Lung (tissue), 17 donors: ENCODE measurements at places on chromosomes 1 and 21.

- no peak for DNase-seq
Measured at GRCh38 chr1:61114178-61114870, 32.0 kb downstream of the NFIA start.

DNA sequence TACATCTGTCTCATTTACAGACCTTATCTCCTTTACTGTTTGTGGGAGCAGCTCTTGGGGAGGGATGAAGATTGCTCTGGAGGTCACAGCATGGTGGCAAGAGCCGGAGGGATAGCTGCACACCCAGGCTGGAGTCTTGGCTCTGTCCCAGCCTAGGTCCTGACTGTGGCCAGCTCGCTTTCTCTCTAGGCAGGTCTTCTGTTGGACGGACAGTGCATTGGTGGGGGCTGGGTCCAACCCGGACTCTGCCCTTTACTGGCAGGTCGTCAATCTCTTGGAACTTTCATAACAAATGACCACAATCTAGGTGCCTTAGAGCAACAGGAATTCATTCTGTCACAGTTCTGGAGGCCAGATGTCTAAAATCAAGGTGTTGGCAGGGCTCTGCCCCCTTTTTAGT lies 319.8 kb upstream of the C1orf174 start:
- no peak for DNase-seq

DNA sequence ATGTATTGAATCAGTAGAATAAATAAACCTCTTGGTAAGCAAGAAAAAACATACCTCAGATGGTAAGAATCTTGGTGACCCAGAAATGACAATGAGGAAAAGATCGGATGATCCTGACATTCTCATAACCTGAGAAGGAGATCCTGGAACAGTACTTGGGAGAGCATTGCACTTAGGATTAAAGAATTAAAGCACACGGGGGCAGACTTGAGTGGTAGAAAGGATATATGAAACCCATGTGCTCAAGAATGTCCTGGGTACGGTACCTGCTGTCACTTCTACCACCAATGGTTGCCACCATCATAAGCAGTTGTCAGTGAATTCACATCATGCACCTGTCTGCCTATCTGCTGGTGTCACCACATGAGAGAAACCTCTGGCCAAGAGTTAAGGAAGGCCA lies 108.9 kb upstream of the GJB5 start:
- DNase-seq: no peak

- no peak for DNase-seq
Measured at GRCh38 chr1:10961300-10961833, 51.1 kb upstream of the TARDBP start.

GRCh38 chr1:113136476-113136875 lies 63.5 kb downstream of the LRIG2 start:
- DNase-seq: no peak

- DNase-seq: no peak
Measured at GRCh38 chr1:205355075-205355453, 1.7 kb downstream of the KLHDC8A start.

DNA sequence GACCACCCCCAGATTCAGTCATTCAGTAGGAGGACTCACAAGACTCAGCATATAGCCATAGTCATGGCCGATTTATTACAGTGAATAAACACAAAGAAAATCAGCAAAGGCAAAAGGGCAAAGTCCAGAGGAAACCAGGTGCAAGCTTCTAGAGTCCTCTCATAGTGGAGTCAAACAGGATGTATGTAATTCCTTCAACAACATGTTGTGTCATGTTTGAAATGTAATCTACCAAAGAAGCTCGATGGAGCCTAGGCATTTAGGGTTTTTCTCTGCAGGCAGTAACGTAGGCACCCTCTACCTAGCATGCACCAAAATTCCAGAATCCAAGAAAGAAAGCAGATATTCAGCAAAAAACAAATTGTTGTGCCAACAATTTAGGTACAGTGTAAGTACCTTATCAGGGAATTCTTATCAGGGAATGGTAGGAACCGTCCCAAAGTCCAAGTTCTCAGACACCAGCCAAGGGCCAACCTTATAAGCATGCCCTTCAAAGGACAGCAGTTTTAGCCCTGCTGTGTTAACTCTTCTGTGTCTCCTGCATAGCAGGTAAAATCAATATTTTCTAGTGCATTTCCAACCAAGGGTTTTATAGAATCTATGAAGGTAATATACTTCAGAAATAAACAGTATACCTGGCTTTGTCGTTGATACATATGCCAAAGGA lies 16.1 kb upstream of the SLAMF6 start:
- no peak for DNase-seq

DNA sequence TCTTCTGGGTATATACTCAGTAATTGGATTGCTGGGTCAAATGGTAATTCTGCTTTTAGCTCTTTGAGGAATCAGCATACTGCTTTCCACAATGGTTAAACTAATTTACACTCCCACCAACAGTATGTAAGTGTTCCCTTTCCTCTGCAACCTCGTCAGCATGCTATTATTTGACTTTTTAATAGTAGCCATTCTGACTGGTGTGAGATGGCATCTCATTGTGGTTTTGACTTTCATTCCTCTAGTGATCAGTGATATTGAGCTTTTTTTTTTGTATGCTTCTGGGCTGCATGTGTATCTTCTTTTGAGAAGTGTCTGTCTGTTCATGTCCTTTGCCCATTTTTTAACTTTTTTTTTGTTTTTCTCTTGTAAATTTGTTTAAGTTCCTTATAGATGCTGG lies 279.4 kb downstream of the PTGER3 start:
- DNase-seq: no peak

DNA sequence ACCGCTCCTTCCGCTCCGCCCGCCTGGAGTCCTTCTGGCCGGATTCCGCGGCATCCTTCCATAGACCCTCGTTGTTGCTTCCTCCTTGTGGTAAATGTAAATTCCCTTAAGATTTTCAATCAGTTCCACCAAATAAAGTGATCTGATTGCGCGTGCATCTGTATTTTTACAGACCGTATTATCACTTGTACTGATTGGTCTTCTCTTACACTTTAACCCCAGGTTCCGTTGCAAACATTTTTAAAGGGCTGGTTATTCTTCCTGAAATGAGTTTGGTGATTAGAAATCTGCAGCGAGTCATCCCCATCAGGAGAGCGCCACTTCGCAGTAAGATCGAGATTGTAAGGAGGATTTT lies 483 bp downstream of the YBEY start:
- DNase-seq: no peak

DNA sequence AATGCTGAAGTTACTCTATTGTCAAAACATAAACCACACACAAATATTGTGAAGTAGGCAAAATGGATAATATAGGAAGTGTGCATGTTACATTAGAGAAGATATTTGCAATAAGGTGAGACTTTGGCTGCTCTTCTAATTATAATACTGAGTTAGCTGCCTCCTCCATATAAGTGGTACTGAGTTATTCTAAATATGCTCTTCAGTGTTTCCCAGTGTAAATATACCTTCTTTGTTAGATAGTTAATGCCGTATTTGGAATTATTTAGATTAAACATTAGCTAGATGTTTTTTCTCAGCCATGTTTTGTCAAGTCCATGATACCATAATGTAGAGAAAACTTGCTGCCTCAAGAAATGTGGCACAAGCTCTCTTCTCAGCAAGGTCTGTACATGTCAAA lies 186.4 kb downstream of the PTPRC start:
- peak; percentile 27 for DNase-seq

DNA sequence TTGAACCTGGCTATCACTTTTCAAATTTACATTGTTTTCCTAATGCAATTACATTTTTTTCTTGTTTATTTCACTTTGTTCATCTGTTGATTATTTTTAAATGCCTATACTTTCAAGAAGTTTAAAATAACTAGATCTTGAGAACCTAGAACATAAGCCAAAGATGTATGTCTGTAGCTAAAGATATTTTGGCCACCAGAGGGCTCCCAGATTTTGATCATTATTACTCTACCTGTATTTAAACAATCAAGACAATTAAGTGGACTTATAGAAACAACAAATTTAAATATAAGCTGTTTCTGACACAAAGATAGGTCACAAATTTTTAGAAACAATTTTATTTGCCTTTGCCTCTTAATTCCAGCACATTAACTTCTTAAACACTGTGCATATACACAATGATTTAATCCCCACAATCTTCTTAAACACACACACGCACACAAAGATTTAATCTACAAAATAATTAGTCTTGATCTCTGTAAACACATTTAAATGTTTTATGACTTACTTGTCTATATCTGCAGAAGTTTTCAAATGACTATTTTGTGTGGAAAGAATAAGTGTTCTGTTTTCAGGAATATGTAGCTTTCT lies 380.0 kb downstream of the DSCAM start:
- DNase-seq: peak; percentile 67

DNA sequence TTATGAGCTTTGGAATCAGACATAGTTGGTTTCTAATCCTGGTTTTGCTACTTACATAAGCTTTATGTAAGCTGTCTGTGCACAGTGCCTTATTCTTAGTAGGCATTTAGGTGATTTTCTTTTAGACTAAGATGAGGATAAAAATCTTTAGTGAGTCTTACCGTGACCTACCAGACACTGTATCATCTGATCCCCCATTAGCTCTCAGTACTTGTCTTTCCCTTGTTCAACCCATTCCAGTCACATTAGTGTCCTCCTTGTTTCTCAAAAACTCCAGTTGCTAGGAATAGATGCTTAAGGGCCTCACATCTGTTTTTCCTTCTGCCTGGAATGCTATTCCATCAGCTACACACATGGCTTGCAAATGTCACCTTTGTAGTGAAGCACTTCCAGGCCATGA lies 18.8 kb downstream of the PPP1R12B start:
- DNase-seq: no peak

DNA sequence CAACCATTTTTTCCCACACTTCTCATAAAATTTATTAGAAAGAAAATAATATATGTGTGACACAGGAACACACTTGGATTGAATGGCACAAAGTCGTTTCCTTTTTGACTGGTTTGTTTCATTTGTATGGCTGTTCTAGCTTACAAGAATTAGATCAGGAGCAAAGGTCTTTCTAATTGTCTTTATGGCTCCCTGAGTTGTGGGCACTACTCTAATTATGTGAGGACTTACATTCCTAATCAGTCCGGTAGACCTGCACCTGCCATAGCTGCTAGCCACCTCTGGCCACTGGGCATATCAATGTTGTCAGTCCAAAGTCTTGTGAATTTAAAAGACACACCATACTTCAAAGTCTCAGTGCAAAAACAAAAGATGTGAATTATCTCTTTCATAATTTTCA lies 346.7 kb downstream of the NTNG1 start:
- no peak for DNase-seq

DNA sequence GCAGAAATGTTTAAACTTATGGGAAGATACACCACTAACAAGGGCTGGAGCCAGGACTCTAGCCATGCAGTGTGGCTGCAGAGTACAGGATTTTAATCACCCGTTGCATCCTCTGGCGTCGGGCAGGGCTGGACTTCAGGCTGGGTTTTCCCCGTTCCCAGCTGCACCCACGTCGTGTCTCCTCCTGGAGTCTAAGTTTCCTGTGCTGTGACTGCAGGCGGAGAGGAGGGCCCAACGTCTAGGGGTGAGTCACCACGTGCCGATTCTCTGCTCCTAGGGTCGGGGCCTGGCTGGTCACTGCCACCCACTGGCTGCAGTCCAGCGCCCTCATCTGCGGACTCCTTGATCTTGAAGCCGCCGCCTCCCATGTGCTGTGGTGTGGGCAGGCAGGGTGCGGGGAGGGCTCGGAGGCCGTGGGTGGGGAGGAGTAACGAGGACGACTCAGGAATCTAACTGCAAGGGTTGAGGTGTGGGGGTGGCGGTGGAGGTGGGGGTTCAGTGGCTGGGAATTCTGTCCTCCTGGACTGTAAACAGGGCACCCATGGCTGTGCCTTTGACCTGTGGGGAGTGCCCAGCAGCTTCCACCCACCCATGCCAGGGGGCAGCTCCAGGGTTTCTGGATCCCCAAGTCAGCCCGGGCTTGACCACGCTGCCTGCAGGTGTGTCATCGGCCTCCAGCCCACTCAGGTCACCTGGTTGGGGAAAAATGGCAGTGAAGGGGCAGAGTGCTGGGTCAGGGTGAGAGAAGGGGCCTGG lies 77.8 kb downstream of the ALPL start:
- DNase-seq: peak; percentile 33

- DNase-seq: no peak
Measured at GRCh38 chr1:59198564-59198963, 98.3 kb upstream of the FGGY start.

DNA sequence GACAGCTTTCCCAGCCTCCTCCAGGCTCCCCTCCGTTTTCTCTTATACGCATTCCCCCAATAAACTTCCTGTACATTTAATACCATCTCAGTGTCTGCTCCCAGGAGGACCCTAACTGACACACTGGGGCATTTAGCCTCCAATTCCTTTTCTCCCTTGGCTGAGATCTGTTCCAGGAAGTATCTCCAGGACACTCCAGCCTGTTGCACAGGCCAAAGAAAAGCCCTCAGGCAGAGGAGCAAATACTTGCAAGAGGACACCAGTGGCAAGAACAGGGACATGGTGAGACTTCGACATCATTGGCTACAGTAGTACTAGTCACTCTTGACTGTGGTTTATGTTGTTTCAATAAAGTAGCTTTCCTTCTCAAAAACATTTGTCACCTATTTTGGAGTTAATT lies 4.7 kb upstream of the SYNJ1 start:
- DNase-seq: no peak

DNA sequence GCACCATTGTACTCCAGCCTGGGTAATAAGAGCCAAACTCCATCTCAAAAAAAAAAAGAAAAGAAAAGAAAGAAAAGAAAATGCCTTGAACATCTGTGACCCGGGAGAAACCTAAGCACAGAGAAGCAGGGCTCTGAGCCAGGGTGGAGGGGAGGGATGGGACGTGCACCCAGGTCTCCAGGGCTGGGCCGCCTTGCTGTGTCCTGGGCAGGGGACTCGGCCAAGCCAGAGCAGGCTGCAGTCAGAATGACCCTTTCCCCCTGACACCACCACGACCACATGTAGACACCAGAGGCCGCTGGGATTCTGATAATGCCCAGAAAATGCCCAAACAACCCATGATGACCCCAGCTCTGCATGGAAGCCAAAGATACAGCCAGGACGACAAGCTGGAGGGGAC lies 17.8 kb downstream of the CHD5 start:
- no peak for DNase-seq

DNA sequence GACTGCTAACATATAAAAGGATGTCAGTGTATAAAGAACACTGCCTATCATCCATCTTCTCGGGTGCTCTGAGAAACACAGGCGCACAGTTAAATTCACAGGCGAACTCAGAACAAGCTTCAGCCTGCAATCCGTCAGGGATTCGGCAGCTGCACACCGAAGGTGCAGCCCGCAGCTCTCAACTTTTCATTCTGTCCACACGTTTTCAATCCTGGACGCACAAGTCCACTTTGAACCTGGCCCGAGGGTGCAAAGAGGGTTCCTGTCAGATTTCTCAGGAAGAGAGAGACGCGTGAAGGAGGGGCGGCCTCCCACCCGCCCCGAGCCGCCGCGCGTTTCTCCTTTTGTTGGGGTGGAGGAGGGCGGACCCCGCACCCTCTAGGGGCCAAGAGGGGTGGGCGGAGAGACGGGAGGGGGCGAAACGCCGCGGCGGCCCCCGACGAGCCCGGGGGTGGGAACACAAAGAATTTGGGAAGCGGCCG lies 724 bp downstream of the DOCK7 start:
- DNase-seq: peak; percentile 66

GRCh38 chr1:7705048-7705907 lies 65.8 kb upstream of the VAMP3 start:
- DNase-seq: peak; percentile 23
